ENCODE measurements at places on chromosomes 7 and 10. TPM values are rescaled to one million over a fixed set of nuclear protein-coding genes. Genes with fewer than 3 reads are reported as not detected.

Gene ZEB1
- 70.6 TPM for total RNA-seq

- DNase-seq = peak; percentile 53
- peaks cover 20% of the 10 kb centered on the region for H3K4me1 ChIP-seq
- H3K36me3 ChIP-seq = no peaks in the 10 kb centered on the region
- no peak overlapping the region for H3K4me3 ChIP-seq
- no peaks in the 10 kb centered on the region for H3K27me3 ChIP-seq
- H3K27ac ChIP-seq = no peak overlapping the region
Measured at GRCh38 chr7:17118412-17118811, 180.0 kb upstream of the AHR start.

- H3K27ac ChIP-seq = no peak overlapping the region
- H3K36me3 ChIP-seq = no peaks in the 10 kb centered on the region
- H3K4me3 ChIP-seq = no peak overlapping the region
- no peaks in the 10 kb centered on the region for H3K4me1 ChIP-seq
- no peaks in the 10 kb centered on the region for H3K27me3 ChIP-seq
- no peak for DNase-seq
Measured at GRCh38 chr7:133535308-133535707, 282.4 kb downstream of the EXOC4 start.

GRCh38 chr10:12503311-12503710 lies 154.0 kb downstream of the CAMK1D start:
- no peak overlapping the region for H3K27ac ChIP-seq
- peaks cover 22% of the 10 kb centered on the region for H3K4me1 ChIP-seq
- no peaks in the 10 kb centered on the region for H3K36me3 ChIP-seq
- H3K27me3 ChIP-seq = no peaks in the 10 kb centered on the region

Gene MMRN2
- not detected for total RNA-seq

DNA sequence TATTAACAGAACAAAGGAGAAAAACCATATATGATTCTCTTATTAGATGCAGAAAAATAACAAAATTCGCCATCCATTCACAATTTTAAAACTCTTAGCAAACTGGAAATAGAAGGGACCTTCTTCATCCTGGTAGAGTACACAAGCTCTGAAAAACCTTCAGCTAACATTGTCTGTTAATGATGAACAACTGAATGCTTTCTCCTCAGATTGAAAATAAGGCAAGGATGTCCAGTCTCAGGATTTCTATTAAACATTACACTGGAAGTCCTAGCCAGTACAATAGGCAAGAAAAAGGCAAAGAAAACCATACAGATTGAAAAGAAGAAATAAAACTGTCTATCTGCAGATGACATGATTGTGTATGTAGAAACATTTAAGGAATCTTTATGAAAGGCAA lies 16.0 kb upstream of the CCNY start:
- H3K36me3 ChIP-seq = peaks cover 2% of the 10 kb centered on the region
- H3K4me3 ChIP-seq = no peak overlapping the region
- H3K27me3 ChIP-seq = no peaks in the 10 kb centered on the region
- H3K27ac ChIP-seq = no peak overlapping the region
- H3K4me1 ChIP-seq = no peaks in the 10 kb centered on the region
- DNase-seq = no peak

DNA sequence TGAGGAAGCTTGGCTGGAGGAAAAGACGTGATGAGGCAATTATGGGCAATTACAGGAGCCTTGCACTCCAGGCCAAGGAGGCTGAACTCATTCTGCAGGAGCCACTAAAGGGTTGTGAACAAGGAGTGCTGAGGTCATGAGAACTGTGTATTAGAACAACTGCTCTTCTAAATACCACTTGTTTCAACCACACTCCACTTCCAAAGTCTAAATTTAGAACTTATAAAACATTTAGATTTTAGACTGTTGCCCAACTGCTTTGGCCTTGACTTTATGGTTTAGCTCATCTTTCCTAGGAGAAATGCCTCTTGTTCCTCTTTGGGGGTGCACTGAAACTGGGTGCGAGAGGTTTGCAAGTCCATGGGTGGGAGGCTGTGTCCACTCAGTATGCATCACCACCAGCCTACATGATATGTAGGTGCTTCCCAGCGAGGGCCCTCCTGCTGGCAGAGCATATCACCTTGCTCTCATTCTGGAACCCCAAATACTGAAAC lies 199.7 kb upstream of the AOAH start:
- no peak overlapping the region for H3K4me3 ChIP-seq
- no peaks in the 10 kb centered on the region for H3K4me1 ChIP-seq
- no peak overlapping the region for H3K27ac ChIP-seq
- no peak for DNase-seq
- H3K27me3 ChIP-seq = no peaks in the 10 kb centered on the region

DNA sequence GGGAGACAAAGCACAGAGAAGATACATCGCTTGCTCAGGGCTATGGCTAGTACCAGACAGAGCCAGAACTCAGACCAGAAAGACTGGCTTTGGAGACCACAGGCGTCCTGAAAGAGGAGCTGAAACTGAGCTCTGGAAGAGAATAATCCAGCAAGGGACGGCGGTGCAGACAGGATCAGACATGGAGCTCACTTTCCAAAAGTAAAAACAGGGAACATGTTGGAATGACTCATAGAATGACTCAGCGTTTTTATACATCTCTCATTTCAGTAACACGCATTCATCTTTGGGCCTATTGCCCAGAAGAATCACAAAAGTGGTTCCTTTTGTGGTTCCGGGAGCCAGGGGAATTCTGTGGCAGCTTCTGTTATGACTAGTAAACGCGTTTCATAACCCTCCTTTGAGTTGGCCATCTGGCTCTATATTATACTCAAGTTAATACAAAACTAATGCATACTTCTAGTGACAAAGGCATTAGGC lies 37.2 kb downstream of the PLEKHS1 start:
- DNase-seq = no peak
- H3K4me3 ChIP-seq = no peak overlapping the region
- no peaks in the 10 kb centered on the region for H3K4me1 ChIP-seq
- H3K27ac ChIP-seq = no peak overlapping the region

DNA sequence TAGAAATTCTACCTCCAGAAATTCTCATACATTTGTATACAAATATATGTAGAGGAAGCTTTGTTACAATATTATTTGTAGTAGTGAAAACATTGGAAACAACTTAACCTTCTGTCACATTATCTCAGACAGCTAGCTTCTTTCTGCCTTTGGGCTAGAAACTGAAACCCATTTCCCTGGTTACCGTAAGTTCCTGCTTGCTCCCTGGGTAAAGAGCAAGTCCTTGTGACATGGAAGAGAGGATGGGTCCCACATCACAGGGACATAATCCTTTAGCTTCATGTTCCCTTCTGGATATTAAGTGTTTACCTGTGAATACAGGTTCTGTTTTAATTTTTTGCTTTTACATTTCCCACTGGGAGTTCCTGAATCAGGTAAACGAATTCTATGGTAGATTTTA lies 41.8 kb downstream of the KLHDC10 start:
- H3K27ac ChIP-seq = no peak overlapping the region
- DNase-seq = no peak
- no peaks in the 10 kb centered on the region for H3K4me1 ChIP-seq
- no peak overlapping the region for H3K4me3 ChIP-seq
- H3K27me3 ChIP-seq = no peaks in the 10 kb centered on the region

GRCh38 chr10:48626986-48627731 lies 22.3 kb upstream of the ARHGAP22 start:
- no peaks in the 10 kb centered on the region for H3K27me3 ChIP-seq
- DNase-seq = no peak
- no peaks in the 10 kb centered on the region for H3K4me1 ChIP-seq

Gene DKK1
- not detected for total RNA-seq

- no peaks in the 10 kb centered on the region for H3K4me1 ChIP-seq
- no peak overlapping the region for H3K27ac ChIP-seq
- H3K4me3 ChIP-seq = no peak overlapping the region
- no peaks in the 10 kb centered on the region for H3K36me3 ChIP-seq
Measured at GRCh38 chr10:107656932-107657331, 492.4 kb upstream of the SORCS1 start.

DNA sequence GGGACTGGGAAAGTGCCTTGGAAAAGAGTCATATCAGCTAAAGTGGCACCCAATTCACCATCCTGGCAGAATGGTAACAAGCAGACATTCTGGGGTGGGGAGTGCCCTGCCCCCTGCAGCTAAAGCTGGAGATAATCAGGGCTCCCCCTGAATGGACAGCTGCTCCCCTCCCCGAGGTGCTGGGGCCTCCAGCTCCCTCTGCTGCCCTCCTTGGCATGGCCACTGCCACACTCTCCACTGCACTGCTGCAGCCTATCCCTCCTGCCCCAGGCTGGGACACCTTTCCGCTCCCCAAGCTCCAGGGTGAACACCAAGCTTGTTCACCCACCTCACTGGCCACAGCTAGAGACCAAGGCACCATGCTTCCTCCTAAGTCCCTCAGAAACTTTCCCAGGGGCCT lies 9.8 kb upstream of the PARD3 start:
- no peak overlapping the region for H3K4me3 ChIP-seq
- H3K27me3 ChIP-seq = no peaks in the 10 kb centered on the region
- DNase-seq = no peak
- H3K4me1 ChIP-seq = no peaks in the 10 kb centered on the region
- H3K27ac ChIP-seq = no peak overlapping the region

Gene MSMB
- total RNA-seq = not detected

- no peaks in the 10 kb centered on the region for H3K27me3 ChIP-seq
- H3K27ac ChIP-seq = no peak overlapping the region
- no peaks in the 10 kb centered on the region for H3K4me1 ChIP-seq
- no peaks in the 10 kb centered on the region for H3K36me3 ChIP-seq
- no peak overlapping the region for H3K4me3 ChIP-seq
Measured at GRCh38 chr7:80428161-80429054, 83.5 kb downstream of the GNAT3 start.

GRCh38 chr10:6225263-6225814 lies 22.6 kb downstream of the PFKFB3 start:
- H3K4me1 ChIP-seq = no peaks in the 10 kb centered on the region
- DNase-seq = no peak
- no peak overlapping the region for H3K4me3 ChIP-seq
- no peak overlapping the region for H3K27ac ChIP-seq
- peaks cover 61% of the 10 kb centered on the region for H3K36me3 ChIP-seq
- H3K27me3 ChIP-seq = no peaks in the 10 kb centered on the region

Gene LYZL1
- total RNA-seq = not detected

Gene FBXL13
- total RNA-seq = 2.2 TPM

- H3K4me1 ChIP-seq = no peaks in the 10 kb centered on the region
- no peak overlapping the region for H3K4me3 ChIP-seq
- no peaks in the 10 kb centered on the region for H3K27me3 ChIP-seq
- no peak overlapping the region for H3K27ac ChIP-seq
Measured at GRCh38 chr7:157208571-157209413, 70.1 kb downstream of the UBE3C start.

DNA sequence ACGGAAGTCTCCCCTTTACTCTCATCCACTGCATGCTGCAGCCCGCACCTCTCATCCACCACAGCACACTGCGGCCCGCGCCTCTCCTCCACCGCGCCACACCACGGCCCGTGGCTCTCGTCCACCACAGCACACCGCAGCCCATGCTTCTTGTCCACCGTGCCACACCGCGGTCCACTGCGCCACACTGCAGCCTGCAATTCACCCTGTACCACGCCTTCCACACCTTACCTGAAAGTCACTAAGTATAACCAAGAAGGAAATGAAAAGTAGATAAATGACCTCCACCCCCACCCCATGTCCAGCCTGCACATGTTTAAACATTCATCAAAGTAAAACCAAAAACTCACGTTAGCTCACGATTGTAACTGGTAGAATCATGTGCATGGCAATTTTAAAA lies 176.1 kb downstream of the DIP2C start:
- peaks cover 4% of the 10 kb centered on the region for H3K4me1 ChIP-seq
- no peaks in the 10 kb centered on the region for H3K27me3 ChIP-seq
- H3K4me3 ChIP-seq = no peak overlapping the region
- DNase-seq = no peak

GRCh38 chr7:41696323-41696916 lies 6.5 kb downstream of the INHBA start:
- no peak overlapping the region for H3K27ac ChIP-seq
- no peak for DNase-seq
- no peaks in the 10 kb centered on the region for H3K4me1 ChIP-seq
- no peaks in the 10 kb centered on the region for H3K36me3 ChIP-seq
- H3K27me3 ChIP-seq = peaks cover 9% of the 10 kb centered on the region
- H3K4me3 ChIP-seq = no peak overlapping the region

DNA sequence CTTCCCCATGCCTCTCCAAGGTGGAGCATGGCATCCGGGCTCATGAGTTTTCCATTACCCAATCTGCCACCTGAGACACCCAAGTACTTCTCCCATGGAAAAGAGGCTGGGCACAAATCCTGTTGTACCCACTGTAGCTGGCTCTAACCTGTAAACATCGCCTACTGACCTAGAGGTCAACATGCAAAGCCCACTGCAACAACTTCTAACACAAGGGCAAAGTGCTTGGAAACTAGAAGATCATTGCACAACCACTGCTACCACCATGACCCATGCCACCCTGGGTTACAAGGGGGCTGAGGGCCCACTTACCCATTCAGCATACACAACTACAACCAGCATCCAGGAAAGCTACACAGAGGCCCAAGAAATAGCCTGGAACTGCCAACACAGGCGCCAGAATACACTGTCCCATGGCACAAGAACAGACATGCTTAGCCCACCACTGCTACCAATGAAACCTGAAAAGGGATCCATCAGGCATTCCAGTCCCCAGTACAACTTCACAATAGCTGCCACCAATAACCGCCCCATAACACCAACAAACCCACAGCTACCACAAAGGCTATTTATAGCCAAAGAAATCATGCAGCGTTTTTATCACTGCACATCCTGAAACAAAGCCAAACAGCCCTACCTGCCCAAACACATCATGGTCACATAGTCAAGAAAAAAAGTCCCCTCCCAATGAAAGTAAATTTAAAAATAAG lies 63.4 kb downstream of the RNF32 start:
- H3K36me3 ChIP-seq = no peaks in the 10 kb centered on the region
- no peak overlapping the region for H3K4me3 ChIP-seq
- no peak for DNase-seq
- H3K27me3 ChIP-seq = no peaks in the 10 kb centered on the region
- H3K27ac ChIP-seq = no peak overlapping the region

GRCh38 chr10:17344206-17344605 lies 110.2 kb downstream of the ST8SIA6 start:
- H3K27ac ChIP-seq = no peak overlapping the region
- no peaks in the 10 kb centered on the region for H3K4me1 ChIP-seq
- H3K36me3 ChIP-seq = no peaks in the 10 kb centered on the region
- no peak overlapping the region for H3K4me3 ChIP-seq

- no peak overlapping the region for H3K27ac ChIP-seq
- H3K4me3 ChIP-seq = no peak overlapping the region
- no peaks in the 10 kb centered on the region for H3K27me3 ChIP-seq
- H3K4me1 ChIP-seq = no peaks in the 10 kb centered on the region
Measured at GRCh38 chr7:123974326-123974908, 49.4 kb downstream of the SPAM1 start.

DNA sequence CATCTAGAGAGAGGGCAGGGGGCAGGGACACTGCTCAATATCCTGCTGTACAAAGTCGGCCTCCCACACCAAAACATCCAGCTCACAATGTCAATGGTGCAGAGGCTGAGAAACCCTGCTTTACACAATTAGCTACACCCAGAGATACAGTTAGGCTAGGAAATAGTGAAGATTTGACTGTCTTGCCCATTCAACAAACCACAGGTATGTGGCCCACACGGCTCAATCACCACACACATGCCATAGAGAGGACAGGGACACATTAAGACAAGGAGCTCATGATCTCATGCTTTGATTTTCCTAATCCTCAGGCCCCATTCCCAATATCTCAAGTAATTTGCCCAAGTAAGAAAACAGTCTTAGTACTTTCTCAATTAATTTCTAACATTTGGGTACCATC lies 110.4 kb downstream of the OSBPL3 start:
- H3K4me3 ChIP-seq = no peak overlapping the region
- no peaks in the 10 kb centered on the region for H3K27me3 ChIP-seq
- no peak for DNase-seq
- peaks cover 13% of the 10 kb centered on the region for H3K36me3 ChIP-seq

Gene DGKI
- total RNA-seq = not detected

Gene GPR26
- total RNA-seq = not detected

GRCh38 chr10:11824376-11824775 lies 1.2 kb downstream of the PROSER2 start:
- H3K4me1 ChIP-seq = peaks cover 9% of the 10 kb centered on the region
- H3K4me3 ChIP-seq = no peak overlapping the region
- no peak overlapping the region for H3K27ac ChIP-seq
- peaks cover 4% of the 10 kb centered on the region for H3K27me3 ChIP-seq

All from CD4-positive, alpha-beta memory T cell (primary cell).